COLO829 (cell line): ENCODE measurements at places on chromosomes 16 and 17.
A peak's percentile ranks its signal among the peaks of the same experiment; 100 is the strongest.

- DNase-seq: no peak
Measured at GRCh38 chr16:75048530-75048929, 49.7 kb downstream of the ZNRF1 start.

- peak; percentile 51 for DNase-seq
Measured at GRCh38 chr17:75380315-75380714, 25.2 kb downstream of the GRB2 start.

- DNase-seq: no peak
Measured at GRCh38 chr16:19935694-19936093, 51.0 kb upstream of the GPRC5B start.

DNA sequence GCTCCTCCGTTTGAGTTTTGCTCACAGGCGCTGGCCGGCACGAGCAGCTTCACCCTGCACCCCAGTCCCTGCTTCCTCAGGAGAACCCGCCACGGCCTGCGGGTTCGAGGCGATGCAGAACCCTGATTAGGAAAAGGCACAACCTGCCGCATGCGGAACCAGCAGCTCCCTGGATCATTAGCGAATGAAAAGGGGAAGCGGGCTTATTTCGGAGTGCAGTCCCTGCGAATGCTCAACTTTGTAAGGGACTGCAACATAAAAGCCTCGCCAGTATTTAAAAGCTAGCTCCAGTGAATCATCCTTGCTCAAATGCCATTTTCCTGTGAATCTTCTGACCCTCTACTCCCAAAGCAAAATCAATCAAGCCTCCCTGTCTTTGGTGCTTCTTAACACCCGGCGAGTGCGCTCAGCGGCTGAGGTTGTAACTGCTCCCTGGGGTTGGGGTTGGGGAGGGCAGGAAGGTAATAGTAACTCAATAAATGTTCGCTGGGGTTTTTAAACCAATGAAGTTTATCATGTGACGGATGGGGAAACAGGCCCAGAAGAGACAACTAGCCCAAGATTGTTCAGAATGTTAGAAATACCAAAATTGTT lies 678 bp upstream of the AKAP10 start:
- no peak for DNase-seq
